ENCODE measurements at places on chromosomes 6 and 20.

GRCh38 chr6:74651948-74652842, 553.7 kb downstream of the COL12A1 start:
- DNase-seq, result no peak

GRCh38 chr6:116087437-116088027, 13.1 kb upstream of the NT5DC1 start:
- no peak for DNase-seq

- DNase-seq, result no peak
These were observed 30.0 kb upstream of the IRF4 start for GRCh38 chr6:361411-362132.

DNA sequence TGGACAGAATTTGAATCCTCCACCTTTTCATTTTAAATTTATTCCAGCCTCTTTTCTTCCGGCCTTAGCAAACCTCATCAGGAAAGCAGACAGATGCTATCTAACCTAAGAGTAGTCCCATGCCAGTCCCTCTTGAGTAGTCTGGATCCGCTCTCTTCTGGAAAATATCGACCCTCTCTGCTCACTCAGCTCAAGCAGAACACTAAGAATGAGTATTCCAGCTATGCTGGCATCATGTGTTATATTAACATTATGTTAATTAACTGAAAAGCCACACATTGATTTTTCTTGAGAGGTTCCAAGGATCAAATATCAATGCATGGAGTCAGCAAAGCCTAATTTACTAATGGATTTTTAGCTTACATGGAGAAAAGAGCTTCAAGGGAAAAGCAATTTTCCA, 161.4 kb downstream of the ID4 start:
- DNase-seq, result no peak

DNA sequence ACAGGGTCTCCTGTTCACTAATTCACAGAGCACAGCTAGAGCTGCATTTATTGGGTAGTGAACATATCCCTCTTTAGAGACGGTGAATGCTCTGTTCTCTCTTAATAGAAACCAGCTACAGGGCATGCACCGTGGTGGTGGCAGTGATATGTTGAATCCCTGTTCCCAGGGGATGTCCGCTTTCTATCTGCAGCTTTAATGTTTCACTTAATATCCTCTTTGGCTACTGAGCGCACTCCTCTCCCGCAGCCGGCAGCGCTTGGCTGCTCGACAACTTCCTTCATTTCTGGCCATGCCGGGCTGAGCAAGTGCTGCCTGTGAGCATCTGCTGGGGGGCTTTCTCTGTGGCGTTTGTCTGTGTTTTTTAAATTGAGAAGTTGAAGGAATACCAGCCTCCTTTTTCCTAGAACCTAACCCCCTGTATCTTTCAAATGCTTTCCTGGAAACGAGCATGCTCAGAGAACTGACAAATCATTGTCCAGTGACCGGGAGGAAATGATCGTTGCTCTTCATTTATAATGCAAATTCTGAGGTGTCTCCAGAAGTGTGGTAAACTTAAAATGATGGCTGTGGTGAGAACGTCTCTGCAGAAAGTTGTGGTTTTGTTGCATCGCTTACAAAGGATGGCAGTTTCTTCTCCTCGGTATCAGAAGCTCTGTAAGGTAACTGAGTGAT, 297.9 kb downstream of the UTRN start:
- peak; percentile 65 for DNase-seq

GRCh38 chr6:161635975-161636374, 362.1 kb upstream of the AGPAT4 start:
- no peak for DNase-seq

GRCh38 chr20:59945731-59946130, 5.5 kb downstream of the FAM217B start:
- no peak for DNase-seq

- no peak for DNase-seq
These were observed 5.4 kb upstream of the DNAJC5 start for GRCh38 chr20:63889241-63890200.

DNA sequence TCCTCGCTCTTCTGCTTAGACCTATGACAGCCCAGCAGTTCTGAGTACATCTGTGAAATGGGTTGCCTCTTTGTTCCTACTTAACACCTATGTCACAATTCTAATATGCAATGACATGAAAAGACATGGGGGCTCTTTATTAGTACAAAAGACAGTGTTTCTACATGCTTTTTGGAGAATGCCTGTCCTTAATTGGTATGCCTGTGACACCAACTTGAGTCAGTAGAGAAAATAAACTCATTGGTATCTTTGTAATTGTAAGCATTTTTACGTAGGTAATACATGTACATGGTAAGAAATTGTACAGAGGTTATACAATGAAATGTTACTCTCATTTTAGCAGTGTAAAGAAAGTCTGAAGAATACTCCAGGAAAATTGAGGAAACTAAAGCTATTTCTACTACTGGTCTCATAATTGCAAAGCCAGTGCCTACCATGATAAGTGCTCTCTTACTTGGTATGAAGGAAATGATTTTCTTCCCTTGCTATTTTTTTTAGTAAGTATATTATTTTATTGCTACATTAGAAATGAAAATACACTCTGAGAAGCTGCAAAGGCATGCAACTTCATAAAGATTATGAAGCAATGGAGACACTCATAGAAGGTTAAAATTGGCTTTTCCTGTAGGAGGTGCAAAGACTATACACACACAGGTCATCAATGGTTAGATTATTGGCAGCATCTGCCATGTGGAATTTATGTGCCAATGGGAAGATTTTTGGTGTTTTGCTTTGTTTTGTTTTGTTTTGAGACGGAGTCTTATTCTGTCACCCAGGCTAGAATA, 4.9 kb upstream of the EEF1A1 start:
- no peak for DNase-seq

GRCh38 chr6:15380351-15380750, 134.5 kb downstream of the JARID2 start:
- DNase-seq, result no peak

- DNase-seq, result no peak
These were observed 75.3 kb downstream of the ASXL1 start for GRCh38 chr20:32433311-32434021.

DNA sequence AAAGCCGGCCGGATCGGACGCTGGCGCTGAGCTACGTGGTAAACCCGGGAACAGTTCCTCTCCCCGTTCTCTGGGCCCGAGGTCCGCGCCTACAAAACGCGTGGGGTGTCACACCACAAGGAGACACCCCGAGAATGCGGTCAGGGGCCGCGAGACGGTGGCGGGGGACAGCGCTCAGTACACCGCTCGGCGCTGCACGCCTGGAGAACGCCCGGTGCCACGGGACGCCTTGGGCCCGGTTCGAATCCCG, 670 bp downstream of the NCOA5 start:
- DNase-seq, result no peak

- peak; percentile 21 for DNase-seq
These were observed 8.2 kb downstream of the ADISSP start for GRCh38 chr20:3759316-3759823.

GRCh38 chr20:3194617-3195280, 9.7 kb downstream of the DDRGK1 start:
- no peak for DNase-seq
